Liver (tissue), 10 donors: ENCODE measurements at places on chromosomes 4 and X. TPM values are rescaled to one million over a fixed set of nuclear protein-coding genes. Genes with fewer than 3 reads are reported as not detected.

GRCh38 chrX:45850775-45851433 is 650.2 kb upstream of the DIPK2B start:
- peak; percentile 32 for DNase-seq

Gene H2BW2
- polyA plus RNA-seq: not detected

Gene BMX
- polyA plus RNA-seq: 0.38 TPM

Gene STAP1
- 0.24 TPM for polyA plus RNA-seq

- no peak for DNase-seq
These were observed 129.8 kb downstream of the GPR143 start for GRCh38 chrX:9635803-9636202.

DNA sequence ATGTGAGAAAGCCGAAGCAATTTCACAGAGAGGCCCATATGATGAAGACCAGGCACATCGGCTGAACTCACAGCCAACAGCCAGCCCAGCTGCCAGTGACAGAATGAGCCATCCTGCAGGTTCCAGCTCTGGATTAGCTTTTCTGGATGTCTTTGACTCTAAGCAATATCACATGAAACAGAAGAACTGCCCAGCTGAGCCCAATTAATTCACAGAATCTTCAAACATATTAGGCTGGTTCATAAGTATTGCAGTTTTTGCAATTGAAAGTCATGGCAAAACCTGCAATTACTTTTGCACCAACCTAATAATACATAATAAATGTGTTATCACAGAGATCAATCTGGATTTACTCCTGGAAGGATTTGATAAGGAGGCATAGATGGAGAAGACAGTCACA is 299.9 kb downstream of the RAB28 start:
- no peak for DNase-seq

- DNase-seq: no peak
These were observed 15.8 kb downstream of the HTRA3 start for GRCh38 chr4:8285143-8285975.

Gene CXorf38
- 3.7 TPM for polyA plus RNA-seq

- DNase-seq: no peak
These were observed 1060.6 kb upstream of the GRID2 start for GRCh38 chr4:91243132-91243531.

- no peak for DNase-seq
These were observed 7.4 kb downstream of the HERC3 start for GRCh38 chr4:88599714-88600113.

- no peak for DNase-seq
These were observed 177.6 kb downstream of the RNF150 start for GRCh38 chr4:140955641-140956040.

DNA sequence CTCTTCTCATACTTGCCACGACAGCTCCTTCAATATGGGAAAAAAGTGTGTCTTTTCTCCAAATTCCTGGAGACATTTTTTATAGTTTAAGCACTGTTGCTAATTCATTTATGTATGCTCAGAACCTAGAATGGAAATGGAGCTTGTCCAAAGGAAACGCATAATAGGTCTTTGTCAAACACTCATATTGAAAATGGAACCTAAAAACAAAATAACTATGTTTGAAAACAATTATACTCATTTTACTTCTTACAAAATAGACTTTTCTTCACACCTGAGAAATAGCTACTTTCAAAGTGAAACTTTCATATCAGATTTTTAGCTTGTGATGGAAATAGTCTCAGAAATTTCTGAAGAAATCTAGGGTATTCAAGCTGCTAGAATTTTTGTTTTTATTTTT is 529.7 kb upstream of the BOD1L1 start:
- no peak for DNase-seq

Gene GRPR
- not detected for polyA plus RNA-seq

Gene VEGFC
- 0.32 TPM for polyA plus RNA-seq

DNA sequence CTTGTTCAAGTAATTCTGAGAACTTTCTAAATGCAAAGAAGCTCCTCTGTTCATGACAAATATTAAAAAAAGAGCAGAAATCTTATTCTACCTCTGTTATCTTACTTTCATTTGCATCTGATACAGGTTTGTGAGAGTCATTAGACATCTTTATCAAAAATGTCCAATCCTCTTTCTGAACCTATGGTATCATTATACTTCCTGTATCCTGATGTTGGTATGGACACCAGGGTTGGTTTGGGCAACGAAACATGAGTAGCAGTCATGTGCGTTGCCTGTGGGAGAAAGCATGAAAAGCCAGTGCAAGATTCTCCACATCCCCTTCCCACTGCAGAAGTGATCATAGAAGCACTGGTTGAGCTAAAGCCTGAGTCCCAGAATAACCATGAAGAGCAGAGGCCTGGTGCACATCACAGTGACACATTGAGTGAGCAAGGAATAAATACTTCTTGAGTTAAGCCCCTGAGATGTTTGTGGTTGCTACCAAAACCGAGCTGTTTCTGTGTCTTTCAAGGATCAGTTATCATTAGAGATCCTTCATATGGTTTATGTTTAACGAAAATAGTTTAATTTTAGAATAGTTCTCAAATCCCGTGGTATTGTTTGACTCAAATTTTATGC is 197.2 kb downstream of the BANK1 start:
- DNase-seq: no peak

DNA sequence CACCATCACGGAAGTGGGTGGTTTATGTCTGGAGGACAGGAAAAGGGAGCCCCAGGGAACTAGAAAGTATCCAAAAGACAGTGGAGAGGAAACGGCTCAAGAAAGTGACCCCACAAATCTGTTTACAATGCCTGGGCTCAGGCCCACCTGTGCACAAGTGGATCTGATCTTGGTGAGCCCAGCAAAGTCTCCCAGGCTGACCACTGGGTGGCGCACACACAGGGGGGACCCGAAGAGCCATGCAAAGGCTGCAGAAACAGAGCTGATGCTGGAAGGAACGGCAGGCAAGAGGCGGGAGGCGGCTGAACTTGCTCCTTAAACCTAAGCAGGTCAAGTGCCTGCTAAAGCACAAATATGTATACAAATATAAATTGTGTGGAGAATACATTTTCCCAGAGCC is 9.6 kb downstream of the HAUS7 start:
- peak; percentile 43 for DNase-seq

Gene MAGEA10
- polyA plus RNA-seq: not detected

Gene SHROOM2
- 1.1 TPM for polyA plus RNA-seq

GRCh38 chr4:40745285-40745984 is 4.3 kb upstream of the NSUN7 start:
- no peak for DNase-seq

Gene KLHL8
- 2.9 TPM for polyA plus RNA-seq

- DNase-seq: no peak
These were observed 51.9 kb downstream of the UBQLN2 start for GRCh38 chrX:56615282-56615681.

Gene TEX13C
- not detected for polyA plus RNA-seq

- no peak for DNase-seq
These were observed 17.1 kb downstream of the USP46 start for GRCh38 chr4:52641854-52642563.

GRCh38 chr4:184344435-184344834 is 126.8 kb upstream of the ENPP6 start:
- DNase-seq: no peak

GRCh38 chrX:134753718-134754008 is 95.4 kb upstream of the PLAC1 start:
- DNase-seq: no peak

- no peak for DNase-seq
These were observed 1085.3 kb upstream of the PCDH10 start for GRCh38 chr4:132063829-132064228.

Gene NUDT11
- 0.02 TPM for polyA plus RNA-seq

- DNase-seq: no peak
These were observed 43.0 kb downstream of the BANK1 start for GRCh38 chr4:101833480-101833879.

Gene SLIT2
- polyA plus RNA-seq: 0.64 TPM

- no peak for DNase-seq
These were observed 444.2 kb downstream of the IDS start for GRCh38 chrX:149060921-149061320.

DNA sequence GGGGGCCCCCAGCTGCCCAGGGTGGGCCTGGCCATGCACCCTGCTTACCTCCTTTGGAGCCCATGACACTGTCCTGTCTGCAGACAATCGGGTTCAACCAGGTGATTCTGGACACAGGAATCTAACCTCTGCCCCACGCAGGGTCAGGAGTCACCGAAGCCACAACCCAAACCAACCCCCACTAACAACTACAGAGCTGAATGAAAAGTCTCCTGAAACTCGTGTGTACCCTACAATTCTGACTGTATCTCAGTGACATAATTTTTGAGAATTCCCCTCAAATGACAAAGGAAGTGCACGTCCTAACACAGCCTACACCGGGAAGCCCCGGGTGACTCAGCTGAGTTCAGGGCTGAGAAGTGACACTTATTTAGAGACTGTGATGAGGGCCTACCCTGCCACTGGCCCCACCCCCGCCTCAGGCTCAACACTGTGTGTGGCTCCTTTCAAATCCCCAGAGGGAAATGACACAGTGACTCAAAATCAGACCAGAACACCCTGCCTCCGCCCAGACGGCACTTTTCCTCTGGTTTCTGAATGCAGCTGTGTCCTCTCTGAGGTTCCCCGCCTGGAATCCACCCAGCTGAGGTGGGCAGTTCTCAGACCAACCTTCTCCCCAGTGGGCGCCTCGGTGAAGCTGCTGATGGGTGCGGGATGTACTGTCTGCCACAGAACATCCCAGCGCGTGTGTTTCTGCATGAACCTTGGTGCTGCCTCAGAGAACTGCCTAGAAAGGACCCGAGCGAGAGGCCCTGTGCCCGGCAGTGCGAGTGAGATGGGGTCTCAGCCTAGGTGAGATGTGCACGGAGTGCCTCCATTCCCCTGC is 9.9 kb downstream of the TNIP2 start:
- no peak for DNase-seq

DNA sequence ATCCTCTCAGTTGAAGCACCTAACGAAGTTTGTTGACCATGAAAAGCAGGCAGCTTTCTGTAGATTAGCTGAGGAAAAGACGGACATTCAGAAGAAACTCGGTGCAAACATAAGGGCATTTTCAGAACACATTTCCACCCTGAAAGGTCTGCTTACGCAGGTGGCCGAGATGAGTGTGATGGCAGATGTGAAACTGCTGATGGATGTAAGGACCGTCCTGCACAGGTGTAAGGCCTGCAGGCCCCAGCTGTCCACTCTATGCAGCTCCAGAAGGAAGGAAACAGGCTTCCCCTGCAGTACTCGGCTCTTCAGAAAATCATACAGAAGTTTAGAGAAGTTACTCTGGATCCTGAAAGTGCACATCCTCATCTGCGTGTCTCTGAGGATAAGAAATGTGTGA is 20.8 kb upstream of the TRIM60 start:
- no peak for DNase-seq

Gene GPR119
- not detected for polyA plus RNA-seq

Gene FRMD7
- 0.03 TPM for polyA plus RNA-seq

Gene UGT2A1
- polyA plus RNA-seq: 6.6 TPM

GRCh38 chrX:45068569-45068968 is 132.1 kb downstream of the DIPK2B start:
- no peak for DNase-seq

- no peak for DNase-seq
These were observed 706.4 kb downstream of the SMARCA1 start for GRCh38 chrX:128816919-128817318.

Gene CENPVL1
- not detected for polyA plus RNA-seq

Gene VGLL1
- polyA plus RNA-seq: not detected

- no peak for DNase-seq
These were observed 24.4 kb upstream of the ZNF718 start for GRCh38 chr4:99863-100262.

Gene SSX2B
- not detected for polyA plus RNA-seq

GRCh38 chr4:186790630-186791029 is 67.0 kb upstream of the FAT1 start:
- no peak for DNase-seq

Gene RPS6KA3
- polyA plus RNA-seq: 12.9 TPM

GRCh38 chrX:151424505-151424904 is 27.5 kb downstream of the VMA21 start:
- no peak for DNase-seq

GRCh38 chr4:125461676-125462363 is 147.1 kb downstream of the FAT4 start:
- no peak for DNase-seq

- DNase-seq: no peak
These were observed 60.1 kb downstream of the MXRA5 start for GRCh38 chrX:3286196-3286945.
